ENCODE measurements at places on chromosomes 5 and 9.

GRCh38 chr5:74384851-74385250 is 255.7 kb downstream of the ENC1 start:
- DNase-seq: no peak

- DNase-seq: peak; percentile 86
These were observed 802 bp downstream of the SPIN1 start for GRCh38 chr9:88388886-88389605.

DNA sequence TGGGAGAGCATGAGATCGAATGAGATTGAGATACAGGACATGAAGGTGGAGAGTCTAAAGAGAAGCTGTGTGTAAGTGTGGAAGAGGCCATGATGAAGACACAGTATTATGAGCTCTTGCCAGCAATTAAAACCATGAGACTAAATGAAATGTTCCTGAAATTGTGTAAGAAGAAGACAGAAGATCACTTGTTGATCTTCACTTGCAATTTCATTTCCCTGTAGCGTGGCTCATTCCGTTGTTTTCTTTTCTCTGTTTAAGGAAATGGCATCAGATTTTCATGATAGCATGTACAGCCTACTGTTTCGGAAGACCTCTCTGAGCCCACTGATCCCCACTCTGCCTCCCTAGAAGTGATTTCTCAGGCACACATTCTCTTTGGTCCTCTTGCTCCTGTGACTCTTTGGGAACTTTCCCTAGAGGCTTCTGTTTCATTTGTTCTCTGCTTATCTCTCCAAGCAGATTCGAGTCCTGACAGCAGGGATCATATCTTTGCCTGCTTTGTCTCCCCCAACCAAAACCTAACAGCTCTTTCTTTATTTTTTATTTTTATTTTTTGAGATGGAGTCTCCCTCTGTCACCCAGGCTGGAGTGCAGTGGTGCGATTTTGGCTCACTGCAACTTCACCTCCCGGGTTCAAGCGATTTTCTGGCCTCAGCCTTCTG is 16.8 kb downstream of the PIP5K1B start:
- DNase-seq: no peak

DNA sequence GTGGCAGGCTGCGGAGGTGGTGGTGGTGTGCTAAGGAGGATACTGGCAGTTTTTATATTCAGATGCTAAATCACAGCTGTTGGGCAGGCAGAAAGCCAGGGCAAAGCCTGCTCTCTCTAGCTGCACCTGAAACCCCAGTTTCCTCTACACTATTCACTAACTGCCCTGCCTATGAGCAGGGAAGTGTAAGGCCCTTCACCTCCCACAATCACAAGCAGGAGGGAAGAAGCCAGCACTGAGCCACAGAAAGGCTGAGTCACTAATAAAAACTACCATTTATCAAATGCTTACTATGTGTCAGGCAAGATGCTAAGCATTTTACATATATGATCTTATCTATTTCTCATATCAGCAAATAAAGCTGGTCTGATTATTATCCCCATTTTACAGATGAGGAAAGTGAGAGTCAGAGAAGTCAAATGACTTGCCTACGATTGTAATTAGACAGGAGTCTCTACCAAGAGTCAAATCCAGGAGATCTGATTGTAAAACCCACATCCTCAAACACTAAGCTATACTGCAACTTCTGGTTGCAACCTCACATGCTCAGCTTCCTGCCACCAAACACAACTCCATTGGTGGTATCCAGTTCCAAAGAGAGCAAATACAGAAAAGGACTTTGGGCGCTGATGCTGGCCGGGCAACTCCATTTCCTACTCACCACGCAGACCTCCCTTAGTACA is 17.7 kb upstream of the IL6ST start:
- no peak for DNase-seq

DNA sequence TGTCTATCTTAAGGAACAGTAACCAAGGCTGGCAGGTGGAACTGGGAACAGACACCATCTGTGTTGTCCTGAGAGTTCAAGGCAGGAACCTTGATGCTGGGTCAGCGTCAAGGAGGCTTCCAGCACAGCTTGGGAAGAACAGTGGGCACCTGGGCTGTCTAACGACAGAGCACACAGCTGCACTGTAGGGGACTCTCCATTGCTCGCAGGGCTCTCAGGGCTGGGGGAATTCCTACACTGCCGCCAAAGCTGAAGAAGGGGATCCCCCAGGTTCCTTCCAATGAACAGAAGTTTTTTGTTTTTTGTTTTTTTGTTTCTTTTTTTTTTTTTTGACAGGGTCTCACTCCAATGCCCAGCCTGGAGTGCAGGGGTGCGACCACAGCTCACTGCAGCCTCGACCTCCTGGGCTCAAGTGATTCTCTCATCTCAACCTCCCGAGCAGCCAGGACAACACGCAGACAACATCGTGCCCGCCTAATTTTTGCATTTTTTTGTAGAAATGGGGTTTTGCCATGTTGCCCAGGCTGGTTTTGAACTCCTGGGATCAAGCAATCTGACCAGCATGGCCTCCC is 81.9 kb downstream of the PTPN3 start:
- no peak for DNase-seq

DNA sequence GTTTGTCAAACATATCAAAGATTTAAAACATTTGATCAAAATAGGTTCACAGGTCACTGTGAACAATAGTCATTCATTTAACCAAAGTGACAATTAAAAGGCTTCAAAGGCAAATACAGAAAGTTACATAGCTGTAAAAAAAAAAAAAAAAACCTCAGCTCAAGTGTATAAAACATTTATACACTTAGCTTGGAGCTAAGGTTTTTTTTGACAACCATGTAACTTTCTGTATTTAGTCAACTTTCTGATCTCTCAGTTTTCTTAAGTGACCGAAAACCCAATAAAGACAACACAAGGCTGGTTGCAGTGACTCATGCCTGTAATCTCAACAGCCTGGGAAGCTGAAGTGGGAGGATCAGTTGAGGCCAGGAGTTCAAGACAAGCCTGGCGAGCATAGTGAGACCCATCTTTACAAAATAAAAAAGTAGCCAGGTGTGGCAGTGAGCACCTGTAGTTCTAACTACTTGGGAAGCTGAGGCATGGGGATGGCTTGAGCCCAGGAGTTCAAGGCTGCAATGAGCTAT is 16.4 kb upstream of the UBTD2 start:
- no peak for DNase-seq

GRCh38 chr5:7503564-7503963 is 107.6 kb downstream of the ADCY2 start:
- DNase-seq: no peak

GRCh38 chr5:153551537-153552079 is 61.1 kb downstream of the GRIA1 start:
- no peak for DNase-seq

DNA sequence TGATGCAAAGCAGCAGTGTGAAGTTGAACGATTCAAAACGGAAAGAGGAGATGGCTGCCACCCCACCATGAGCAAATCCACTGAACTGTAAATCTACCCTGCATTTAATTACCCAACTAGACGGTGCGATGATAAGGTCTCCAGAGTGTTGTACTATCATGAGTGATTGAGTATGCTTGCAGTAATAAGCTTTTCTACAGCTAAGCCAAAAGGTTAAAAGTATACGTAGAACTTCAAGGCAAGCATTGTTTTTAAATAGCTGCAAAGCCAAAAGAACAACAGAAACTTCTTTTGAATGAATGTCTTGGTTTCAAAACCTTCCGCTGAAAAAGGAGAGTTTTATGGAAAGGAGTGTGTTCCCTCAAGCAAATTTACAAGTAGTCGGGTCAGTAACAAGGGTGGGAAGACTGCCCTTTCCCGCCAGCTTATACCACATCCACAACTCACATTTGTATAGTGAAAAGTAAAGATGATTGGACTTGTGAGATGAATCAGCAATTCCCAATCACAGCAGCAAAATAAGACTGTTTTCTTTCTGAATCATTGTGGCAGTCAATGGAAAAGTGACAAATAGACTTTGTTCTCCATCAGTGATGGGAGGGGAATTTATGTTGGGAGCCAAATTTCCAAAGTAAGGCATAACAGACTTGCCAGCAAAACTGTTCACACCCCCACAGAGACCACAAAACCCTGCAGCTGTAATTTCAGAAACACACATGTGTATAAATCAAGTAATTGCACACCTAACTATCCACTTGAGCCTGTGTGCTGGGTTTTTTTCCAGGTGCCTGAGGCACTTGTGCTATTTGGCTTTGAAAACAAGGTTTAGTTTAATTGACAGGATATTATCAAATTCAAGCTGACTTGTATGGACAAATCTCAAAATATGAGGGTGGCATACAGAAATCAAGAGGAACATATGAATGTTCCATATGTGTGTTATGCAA is 407.7 kb upstream of the GRAMD2B start:
- DNase-seq: peak; percentile 30

- DNase-seq: no peak
These were observed 12.7 kb downstream of the ELP1 start for GRCh38 chr9:108921200-108921599.

GRCh38 chr5:151002250-151002649 is 18.1 kb upstream of the GPX3 start:
- DNase-seq: no peak

- DNase-seq: no peak
These were observed 177.8 kb downstream of the SNX18 start for GRCh38 chr5:54695198-54695966.

DNA sequence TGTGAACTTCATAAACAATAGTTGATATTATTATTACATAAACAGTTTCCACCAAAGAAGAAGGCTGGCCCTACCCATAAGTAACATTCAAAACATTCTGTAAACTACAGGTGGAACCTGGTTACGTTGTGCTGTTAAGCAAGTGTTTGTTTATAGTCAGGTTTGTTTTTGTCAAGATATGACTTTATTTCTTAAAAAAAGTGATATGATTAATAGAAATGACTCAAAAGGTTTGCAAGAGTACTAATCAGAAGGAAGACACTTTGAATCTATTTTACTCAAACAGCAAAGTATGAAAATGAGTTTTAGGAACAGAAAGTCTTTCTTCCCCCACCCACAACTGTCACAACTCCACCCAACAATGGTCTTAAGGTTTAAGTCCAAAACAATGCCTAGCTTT is 220.8 kb downstream of the PLK2 start:
- DNase-seq: no peak

DNA sequence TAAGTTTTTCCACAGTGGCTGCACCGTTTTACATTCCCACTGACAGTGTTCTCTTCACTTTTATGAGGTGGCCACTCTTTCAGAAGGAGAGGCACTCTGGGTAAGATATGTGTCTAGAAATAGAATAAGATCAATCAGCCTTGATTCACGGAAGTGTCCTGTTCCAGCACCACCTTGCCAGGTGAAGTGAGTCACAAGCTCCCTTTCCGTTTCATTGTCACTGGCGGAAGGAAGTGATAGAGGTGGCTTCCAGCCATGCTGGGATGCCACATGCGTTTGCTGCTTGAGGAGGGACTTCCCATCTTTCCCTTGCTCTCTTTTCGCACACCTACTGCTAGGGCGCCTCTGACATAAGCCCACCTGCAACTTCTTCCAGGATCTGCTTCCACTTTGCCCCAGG is 217.1 kb downstream of the PIK3R1 start:
- DNase-seq: no peak

DNA sequence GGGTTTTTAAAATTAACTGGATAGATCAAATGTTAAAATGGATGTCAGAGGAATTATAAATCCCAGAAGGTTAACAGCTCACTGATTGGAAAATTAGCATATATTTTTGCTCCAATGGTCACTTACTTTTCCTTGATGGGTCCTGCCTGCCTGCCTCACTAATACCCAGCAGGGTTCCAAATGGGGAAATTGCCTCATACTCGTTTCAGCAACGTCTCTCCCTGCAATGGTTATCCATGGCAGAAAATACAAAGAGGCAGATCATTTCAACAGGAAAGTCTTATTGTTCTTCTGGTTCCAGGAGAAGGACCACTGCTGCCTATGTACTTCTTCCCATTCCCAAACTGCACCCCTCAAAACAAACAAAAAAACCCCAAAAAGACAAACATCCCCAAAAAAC is 71.3 kb downstream of the ERP44 start:
- no peak for DNase-seq

GRCh38 chr5:82816926-82817325 is 260.3 kb downstream of the TMEM167A start:
- no peak for DNase-seq

GRCh38 chr9:134171316-134172197 is 7.2 kb upstream of the RNU6ATAC start:
- no peak for DNase-seq

DNA sequence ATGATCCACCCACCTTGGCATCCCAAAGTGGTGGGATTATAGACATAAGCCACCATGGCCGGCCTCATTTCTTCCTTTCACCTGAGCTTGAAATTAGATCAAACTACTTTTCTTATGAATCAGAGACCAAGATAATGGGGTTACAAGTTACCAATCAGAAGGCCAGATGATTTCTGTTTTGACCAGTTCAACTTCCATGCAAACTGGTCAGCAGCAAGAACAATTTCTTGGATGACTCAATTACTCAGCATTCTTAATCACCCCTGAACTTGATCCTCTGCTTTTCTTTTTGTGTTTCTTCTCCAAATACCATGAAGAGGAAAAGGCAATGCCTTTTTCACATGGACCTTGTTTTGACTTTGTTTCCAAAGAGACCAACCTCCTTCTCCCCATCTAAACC is 10.0 kb upstream of the PLIN2 start:
- DNase-seq: no peak

- no peak for DNase-seq
These were observed 91.8 kb upstream of the GPR151 start for GRCh38 chr5:146607659-146608332.

DNA sequence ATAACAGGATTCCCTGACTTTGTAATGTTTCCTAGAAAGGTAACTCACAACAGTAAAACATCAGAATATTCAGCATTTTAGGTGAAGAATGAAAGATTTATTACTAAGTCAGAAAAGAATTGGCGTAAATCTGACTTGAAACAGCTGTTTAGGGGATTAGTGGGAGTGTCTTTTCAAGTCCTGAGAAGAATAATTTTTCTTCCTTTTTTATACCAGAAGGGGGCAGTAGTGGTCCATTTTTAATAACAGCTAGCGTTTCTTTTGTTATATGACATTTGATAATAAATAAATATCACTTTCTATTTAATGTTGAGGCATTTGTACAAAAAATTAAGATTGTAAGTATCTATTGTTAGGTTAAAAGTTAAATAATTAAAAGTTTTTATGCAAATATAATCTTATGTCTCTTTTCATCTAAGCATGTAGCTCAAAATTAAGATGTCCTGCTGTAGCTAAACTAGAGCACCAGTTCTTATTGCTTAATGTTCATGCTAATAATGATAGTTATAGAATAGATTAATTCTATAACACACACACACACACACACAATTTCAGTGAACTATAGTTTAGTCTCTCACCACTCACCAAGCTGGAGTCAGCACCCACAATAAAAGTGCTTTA is 258.7 kb upstream of the ARRDC3 start:
- DNase-seq: no peak

- DNase-seq: peak; percentile 68
These were observed 70.3 kb downstream of the DAB2IP start for GRCh38 chr9:121721770-121722169.

DNA sequence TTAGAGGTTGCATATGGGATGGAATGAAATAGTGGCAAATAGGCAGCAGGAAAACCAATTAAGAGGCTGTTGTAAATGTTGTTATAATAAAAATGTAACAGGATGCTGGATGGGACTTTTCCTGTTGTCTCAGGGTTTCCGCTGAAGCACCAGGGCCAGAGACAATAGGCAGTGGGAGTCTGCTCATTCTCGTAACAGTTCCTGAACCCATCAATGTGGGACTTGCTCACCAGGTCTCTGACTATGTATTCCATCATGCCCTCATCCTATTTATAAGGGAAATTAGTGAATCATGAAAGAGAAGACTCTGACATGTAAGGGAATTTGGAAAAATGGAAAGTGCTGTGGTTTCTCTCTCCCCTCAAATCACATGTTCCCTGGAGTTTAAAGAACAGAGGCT is 23.5 kb upstream of the SSBP2 start:
- DNase-seq: no peak

- no peak for DNase-seq
These were observed 311.3 kb downstream of the ASTN2 start for GRCh38 chr9:117103438-117104110.

- no peak for DNase-seq
These were observed 13.6 kb upstream of the S100Z start for GRCh38 chr5:76836181-76836580.

Measured in right hindlimb (tissue), 1 donor.